ENCODE measurements at places on chromosomes 16 and 17. TPM values are rescaled to one million over a fixed set of nuclear protein-coding genes. Genes with fewer than 3 reads are reported as not detected.

GRCh38 chr17:50943575-50943933 lies 77.4 kb upstream of the TOB1 start:
- peak; percentile 51 for DNase-seq
- no peak overlapping the region for H3K4me3 ChIP-seq
- peaks cover 19% of the 10 kb centered on the region for H3K4me1 ChIP-seq
- H3K36me3 ChIP-seq = no peaks in the 10 kb centered on the region
- peak overlapping the region; percentile 85 for H3K27ac ChIP-seq
- no peaks in the 10 kb centered on the region for H3K27me3 ChIP-seq

DNA sequence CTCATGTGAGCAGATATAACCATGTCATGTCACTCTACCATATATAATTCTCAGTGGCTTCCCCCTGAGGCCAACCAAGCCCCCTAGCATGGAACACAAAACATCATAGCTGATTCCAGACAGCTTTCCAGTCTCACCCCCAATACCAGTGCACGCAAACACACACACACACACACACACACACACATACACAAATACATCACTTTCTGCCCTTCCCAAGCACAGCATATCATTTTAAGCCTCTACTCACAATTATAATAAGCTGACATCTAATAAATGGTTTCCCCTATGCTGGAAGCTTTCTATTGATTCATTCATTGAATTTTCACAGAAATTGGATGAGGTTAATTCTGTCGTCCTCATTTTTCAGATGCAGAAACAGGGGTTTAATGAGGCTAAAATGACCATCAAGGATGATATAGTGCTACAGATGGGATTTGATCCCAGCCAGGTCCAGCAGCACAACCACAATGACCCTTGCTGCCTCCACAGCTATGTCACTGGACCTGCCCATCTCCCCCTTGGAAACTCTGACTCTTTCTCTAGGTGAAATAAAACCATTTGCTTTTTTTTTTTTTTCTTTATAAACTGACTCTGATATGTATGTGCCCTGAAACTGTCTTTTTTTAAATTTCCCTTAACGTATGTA lies 131.1 kb downstream of the TMEM114 start:
- DNase-seq = no peak
- no peaks in the 10 kb centered on the region for H3K36me3 ChIP-seq
- no peak overlapping the region for H3K4me3 ChIP-seq
- no peak overlapping the region for H3K27ac ChIP-seq

DNA sequence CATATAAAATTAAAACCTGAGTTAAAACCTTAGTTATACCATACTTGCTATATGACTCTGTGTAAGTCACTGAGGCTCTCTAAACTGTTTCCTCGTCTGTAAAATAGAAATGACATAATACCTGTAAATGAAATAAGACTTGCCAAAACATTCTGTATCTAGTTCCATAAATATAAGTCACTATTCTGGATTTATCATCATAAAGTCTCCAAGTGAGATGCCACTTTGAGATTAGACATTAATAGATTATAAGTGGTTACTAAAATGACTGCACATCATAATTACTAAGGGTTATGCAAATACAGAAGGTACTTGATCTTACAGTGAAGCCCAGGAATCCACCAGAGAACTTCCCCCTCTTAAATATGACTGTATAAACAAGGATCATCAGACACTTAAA lies 12.0 kb upstream of the BRIP1 start:
- no peak overlapping the region for H3K4me3 ChIP-seq
- no peak for DNase-seq
- peaks cover 80% of the 10 kb centered on the region for H3K36me3 ChIP-seq
- H3K4me1 ChIP-seq = no peaks in the 10 kb centered on the region
- H3K27ac ChIP-seq = no peak overlapping the region

- H3K4me1 ChIP-seq = no peaks in the 10 kb centered on the region
- no peaks in the 10 kb centered on the region for H3K36me3 ChIP-seq
- DNase-seq = no peak
- no peaks in the 10 kb centered on the region for H3K27me3 ChIP-seq
- no peak overlapping the region for H3K27ac ChIP-seq
Observed at GRCh38 chr17:21385281-21385845, 9.2 kb downstream of the KCNJ12 start.

DNA sequence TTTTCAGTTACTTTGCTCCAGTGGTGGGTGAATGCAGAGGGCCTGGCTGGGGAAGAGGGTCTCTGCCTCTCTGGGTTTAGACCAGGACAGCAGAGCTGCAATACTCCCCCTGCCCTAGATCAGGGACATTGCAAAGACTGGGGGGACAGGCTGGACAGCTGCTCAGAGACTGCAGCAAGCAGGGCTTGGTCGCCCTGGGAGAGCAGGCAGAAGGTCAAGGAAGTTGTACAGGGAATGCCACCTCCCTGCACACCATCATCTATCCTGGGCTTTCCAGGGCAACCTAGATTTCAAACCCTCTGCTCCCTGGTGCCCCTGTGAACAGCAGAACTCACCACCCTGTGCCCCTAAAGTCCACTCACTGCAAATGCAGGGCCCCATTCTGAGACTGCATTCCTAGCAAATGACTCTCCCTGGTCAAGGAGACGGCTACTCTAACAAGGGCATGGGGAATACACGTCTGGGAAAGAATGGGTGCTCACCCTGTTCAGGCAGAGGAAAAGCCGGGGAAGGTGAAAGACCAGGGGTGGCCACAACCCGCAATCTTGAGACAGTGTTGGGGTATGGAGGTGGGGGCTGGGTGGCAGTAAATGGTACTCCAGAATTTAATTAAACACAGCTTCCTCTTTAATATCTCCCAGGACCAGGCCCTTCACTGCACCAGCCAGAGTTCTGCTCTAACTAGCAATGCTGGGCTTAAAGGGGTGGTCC lies 1.0 kb downstream of the KIFC3 start:
- H3K27me3 ChIP-seq = no peaks in the 10 kb centered on the region
- H3K36me3 ChIP-seq = peaks cover 15% of the 10 kb centered on the region
- peak overlapping the region; percentile 92 for H3K27ac ChIP-seq

DNA sequence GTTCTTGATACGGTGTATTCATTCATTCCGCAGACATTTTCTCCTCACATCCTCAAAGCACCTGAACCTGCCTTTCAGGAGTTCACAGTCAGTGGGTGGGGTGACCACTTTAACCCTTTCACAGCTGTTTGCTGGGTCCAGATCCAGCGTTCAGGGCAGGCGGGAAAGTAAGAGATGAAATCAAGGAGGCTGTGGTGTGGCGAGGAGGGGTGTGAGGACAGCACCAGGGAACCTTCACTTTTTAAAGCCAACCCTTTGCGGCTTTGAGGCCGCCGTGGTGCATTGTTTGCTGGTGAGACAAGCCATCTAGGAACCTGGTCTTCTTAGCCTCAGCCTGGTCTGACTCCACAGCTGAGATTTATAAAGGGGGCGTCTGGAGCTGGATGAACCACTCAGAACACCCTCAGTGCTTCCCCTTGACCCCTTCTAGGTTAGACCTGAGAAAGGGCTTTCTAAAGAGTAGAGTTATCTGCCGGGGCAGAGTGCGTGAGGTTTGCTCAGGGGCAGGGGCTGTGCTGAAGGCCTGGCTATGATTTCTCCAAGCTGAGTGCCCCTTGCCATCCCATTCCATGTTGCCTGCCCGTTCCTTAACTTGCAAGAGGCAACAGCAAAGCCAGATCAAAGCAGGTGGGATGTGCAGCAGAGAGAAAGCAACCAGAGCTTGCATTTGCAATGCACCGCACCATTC lies 933 bp downstream of the CCR7 start:
- no peaks in the 10 kb centered on the region for H3K36me3 ChIP-seq
- no peaks in the 10 kb centered on the region for H3K27me3 ChIP-seq
- peak overlapping the region; percentile 0 for H3K4me3 ChIP-seq
- H3K27ac ChIP-seq = no peak overlapping the region
- peaks cover 11% of the 10 kb centered on the region for H3K4me1 ChIP-seq

DNA sequence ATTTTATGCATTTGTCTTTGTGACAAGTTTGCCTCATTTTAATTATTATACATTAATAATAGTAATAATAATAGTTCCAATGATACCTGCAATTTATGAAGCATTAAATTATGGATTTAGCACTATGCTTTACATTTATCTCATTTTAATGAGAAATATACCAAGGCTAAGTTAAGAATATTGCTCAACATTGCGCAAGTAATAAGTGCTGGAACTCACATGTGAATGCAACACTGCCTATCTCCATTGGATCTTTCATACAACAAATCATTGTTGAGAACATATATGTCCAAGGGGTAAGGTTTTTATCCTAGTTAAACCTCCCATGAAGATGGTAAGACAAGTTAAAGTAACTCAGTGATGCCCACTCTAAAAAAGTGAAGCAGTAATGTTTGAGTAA lies 703.7 kb upstream of the SOX9 start:
- no peak for DNase-seq
- H3K4me3 ChIP-seq = no peak overlapping the region
- H3K27ac ChIP-seq = no peak overlapping the region

- H3K4me3 ChIP-seq = no peak overlapping the region
- DNase-seq = no peak
- H3K27me3 ChIP-seq = no peaks in the 10 kb centered on the region
- H3K4me1 ChIP-seq = peaks cover 12% of the 10 kb centered on the region
- no peak overlapping the region for H3K27ac ChIP-seq
Observed at GRCh38 chr17:47318197-47318918, 5.4 kb upstream of the EFCAB13 start.

GRCh38 chr16:50311891-50312501 lies 45.6 kb downstream of the ADCY7 start:
- DNase-seq = peak; percentile 63
- H3K4me3 ChIP-seq = no peak overlapping the region
- no peaks in the 10 kb centered on the region for H3K27me3 ChIP-seq

Gene RAB37
- 6.8 TPM for total RNA-seq

Gene MPV17L
- 1.6 TPM for total RNA-seq

Gene TPSD1
- 9.4 TPM for total RNA-seq

Gene CMTM2
- total RNA-seq = 3.1 TPM

Data from upper lobe of right lung (tissue), 1 donor.